ENCODE measurements at places on chromosomes 13 and 19.
A peak's percentile ranks its signal among the peaks of the same experiment; 100 is the strongest.

- H3K4me1 ChIP-seq = no peaks in the 10 kb centered on the region
- H3K27me3 ChIP-seq = no peaks in the 10 kb centered on the region
- H3K36me3 ChIP-seq = no peaks in the 10 kb centered on the region
- H3K4me3 ChIP-seq = no peak overlapping the region
- H3K27ac ChIP-seq = no peak overlapping the region
These were observed 643.1 kb upstream of the ARGLU1 start for GRCh38 chr13:107211073-107211472.

DNA sequence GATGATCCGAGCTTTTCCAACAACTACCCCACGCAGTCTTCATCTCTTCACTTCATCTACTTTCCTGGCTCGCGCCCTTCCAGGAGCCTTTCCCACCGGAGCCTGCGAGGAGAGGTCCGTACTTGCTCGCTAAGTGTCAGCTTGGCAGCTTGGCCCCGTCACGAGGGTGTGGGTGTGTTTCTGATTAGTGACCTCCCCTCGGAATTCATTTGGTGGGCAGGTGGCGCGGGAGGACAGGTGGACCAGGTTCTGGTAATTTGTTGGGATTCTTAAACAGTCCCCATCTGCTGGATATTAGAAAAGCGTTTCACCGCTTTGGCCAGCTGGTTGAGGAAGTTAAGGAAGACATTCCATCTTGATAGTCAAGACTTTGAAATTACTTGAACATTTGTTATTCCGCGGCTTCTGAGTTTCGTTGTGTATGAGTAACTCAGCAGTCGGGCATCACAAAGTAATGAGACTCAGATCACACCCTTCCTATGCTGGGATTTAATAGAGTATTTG, 515 bp downstream of the UFM1 start:
- no peaks in the 10 kb centered on the region for H3K27me3 ChIP-seq
- H3K4me1 ChIP-seq = no peaks in the 10 kb centered on the region
- H3K36me3 ChIP-seq = peaks cover 2% of the 10 kb centered on the region
- DNase-seq = no peak

GRCh38 chr19:33235996-33236350, 10.3 kb upstream of the SLC7A10 start:
- no peaks in the 10 kb centered on the region for H3K4me1 ChIP-seq
- H3K36me3 ChIP-seq = no peaks in the 10 kb centered on the region
- H3K4me3 ChIP-seq = no peak overlapping the region
- DNase-seq = no peak

GRCh38 chr19:3985643-3986259, 488 bp upstream of the EEF2 start:
- no peaks in the 10 kb centered on the region for H3K27me3 ChIP-seq
- peaks cover 2% of the 10 kb centered on the region for H3K4me1 ChIP-seq
- DNase-seq = no peak
- peaks cover 35% of the 10 kb centered on the region for H3K36me3 ChIP-seq
- H3K27ac ChIP-seq = no peak overlapping the region
- H3K4me3 ChIP-seq = peak overlapping the region; percentile 100

DNA sequence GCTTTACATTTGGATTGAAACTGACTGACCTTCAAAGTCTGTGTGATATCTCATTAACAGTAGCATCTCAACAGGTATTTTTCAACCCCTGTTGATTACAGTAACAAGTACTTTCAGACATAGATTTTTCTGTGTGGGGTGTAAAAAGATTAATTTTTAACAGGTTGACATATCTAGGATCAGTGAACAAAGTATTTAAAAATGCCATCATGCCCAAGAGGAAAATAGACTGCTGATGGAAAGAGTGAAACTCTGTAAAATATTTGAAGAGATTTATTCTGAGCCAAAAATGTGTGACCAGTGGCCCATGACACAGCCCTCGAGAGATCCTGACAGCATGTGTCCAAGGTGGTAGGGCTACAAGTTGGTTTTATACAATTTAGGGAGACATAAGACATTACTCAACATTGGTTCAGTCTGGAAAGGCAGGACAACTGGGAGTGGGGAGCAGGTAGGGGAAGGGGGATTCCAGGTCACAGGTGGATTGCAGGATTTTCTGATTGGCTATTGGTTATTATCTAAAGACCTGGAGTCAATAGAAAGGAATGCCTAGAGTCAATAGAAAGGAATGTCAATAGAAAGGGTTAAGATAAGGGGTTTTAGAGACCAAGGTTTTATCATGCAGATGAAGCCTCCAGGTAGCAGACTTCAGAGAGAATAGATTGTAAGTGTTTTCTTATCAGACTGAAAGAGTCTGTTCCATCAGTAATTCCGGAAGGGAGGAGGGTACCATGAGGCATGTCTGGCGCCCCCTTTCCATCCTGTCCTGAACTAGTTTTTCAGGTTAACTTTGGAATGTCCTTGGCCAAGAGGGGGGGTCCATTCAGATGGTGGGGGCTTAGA, 29.1 kb downstream of the TNFRSF19 start:
- H3K4me3 ChIP-seq = no peak overlapping the region
- H3K27me3 ChIP-seq = no peaks in the 10 kb centered on the region
- peak; percentile 57 for DNase-seq
- no peaks in the 10 kb centered on the region for H3K4me1 ChIP-seq

GRCh38 chr19:6150289-6150688, 14.8 kb downstream of the ACSBG2 start:
- H3K4me3 ChIP-seq = no peak overlapping the region
- H3K4me1 ChIP-seq = no peaks in the 10 kb centered on the region
- H3K27ac ChIP-seq = no peak overlapping the region
- DNase-seq = no peak
- H3K27me3 ChIP-seq = no peaks in the 10 kb centered on the region

GRCh38 chr19:34972163-34972705, 8.2 kb upstream of the ZNF792 start:
- H3K27me3 ChIP-seq = no peaks in the 10 kb centered on the region
- DNase-seq = no peak
- H3K4me1 ChIP-seq = no peaks in the 10 kb centered on the region
- H3K4me3 ChIP-seq = no peak overlapping the region
- H3K36me3 ChIP-seq = no peaks in the 10 kb centered on the region
- H3K27ac ChIP-seq = no peak overlapping the region

- no peaks in the 10 kb centered on the region for H3K27me3 ChIP-seq
- no peaks in the 10 kb centered on the region for H3K36me3 ChIP-seq
- H3K27ac ChIP-seq = no peak overlapping the region
- no peak overlapping the region for H3K4me3 ChIP-seq
These were observed 5.1 kb downstream of the CCL25 start for GRCh38 chr19:8057545-8058270.

- H3K27me3 ChIP-seq = no peaks in the 10 kb centered on the region
- H3K4me1 ChIP-seq = peaks cover 6% of the 10 kb centered on the region
- peak overlapping the region; percentile 67 for H3K4me3 ChIP-seq
- DNase-seq = no peak
These were observed 800 bp downstream of the ETFB start for GRCh38 chr19:51365211-51365964.

DNA sequence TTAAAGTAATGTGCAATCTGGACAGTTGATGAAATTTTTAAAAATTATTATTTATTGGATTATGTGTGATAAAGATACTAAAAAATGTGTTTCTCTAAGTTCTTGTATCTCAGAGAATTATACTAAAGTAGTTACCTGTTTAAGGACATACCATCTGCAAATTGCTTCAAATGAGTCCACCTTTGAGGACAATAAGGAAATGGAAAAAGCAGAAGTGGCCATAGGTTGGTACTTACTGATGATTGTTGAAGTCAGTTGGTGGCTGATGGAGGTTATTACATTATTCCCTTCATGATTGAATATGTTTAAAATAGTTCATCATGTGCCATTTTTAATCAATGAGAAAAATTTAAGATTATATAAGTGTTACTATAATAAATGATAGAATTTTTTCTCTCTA, 367.0 kb downstream of the MYO16 start:
- no peak for DNase-seq
- H3K4me1 ChIP-seq = no peaks in the 10 kb centered on the region
- no peaks in the 10 kb centered on the region for H3K36me3 ChIP-seq
- no peak overlapping the region for H3K4me3 ChIP-seq
- H3K27me3 ChIP-seq = no peaks in the 10 kb centered on the region
